ENCODE measurements at places on chromosomes 6 and 20.

- no peak for DNase-seq
Observed at GRCh38 chr20:35732644-35732982, 9.4 kb downstream of the RBM39 start.

GRCh38 chr6:106413016-106413415 is 52.5 kb downstream of the CRYBG1 start:
- no peak for DNase-seq

GRCh38 chr6:170048615-170049256 is 242.1 kb downstream of the DLL1 start:
- DNase-seq: no peak

DNA sequence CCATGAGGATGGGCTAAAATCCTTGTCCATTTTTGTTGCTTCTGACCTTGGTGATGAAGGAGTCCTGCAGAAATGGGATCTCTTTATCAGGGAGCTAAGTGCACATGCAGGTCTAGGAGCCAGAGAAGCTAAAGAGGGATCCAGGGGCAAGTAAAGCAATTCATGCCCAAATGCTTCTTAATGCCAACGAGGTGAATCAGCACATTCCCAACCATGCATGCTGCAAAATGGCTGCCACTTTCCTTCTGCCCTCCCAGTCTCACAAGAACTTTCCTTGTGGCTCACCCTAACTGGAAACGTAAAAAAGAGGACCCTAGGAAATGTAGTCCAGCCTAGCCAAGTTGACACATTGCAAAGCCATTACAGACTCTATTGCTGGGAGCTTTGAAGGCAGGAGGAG is 298.4 kb downstream of the MAFB start:
- no peak for DNase-seq

- DNase-seq: no peak
Observed at GRCh38 chr6:31860349-31860748, 2.3 kb downstream of the NEU1 start.

GRCh38 chr6:24287239-24287638 is 70.6 kb downstream of the DCDC2 start:
- no peak for DNase-seq

- DNase-seq: no peak
Observed at GRCh38 chr6:1856381-1856780, 246.7 kb downstream of the FOXC1 start.

DNA sequence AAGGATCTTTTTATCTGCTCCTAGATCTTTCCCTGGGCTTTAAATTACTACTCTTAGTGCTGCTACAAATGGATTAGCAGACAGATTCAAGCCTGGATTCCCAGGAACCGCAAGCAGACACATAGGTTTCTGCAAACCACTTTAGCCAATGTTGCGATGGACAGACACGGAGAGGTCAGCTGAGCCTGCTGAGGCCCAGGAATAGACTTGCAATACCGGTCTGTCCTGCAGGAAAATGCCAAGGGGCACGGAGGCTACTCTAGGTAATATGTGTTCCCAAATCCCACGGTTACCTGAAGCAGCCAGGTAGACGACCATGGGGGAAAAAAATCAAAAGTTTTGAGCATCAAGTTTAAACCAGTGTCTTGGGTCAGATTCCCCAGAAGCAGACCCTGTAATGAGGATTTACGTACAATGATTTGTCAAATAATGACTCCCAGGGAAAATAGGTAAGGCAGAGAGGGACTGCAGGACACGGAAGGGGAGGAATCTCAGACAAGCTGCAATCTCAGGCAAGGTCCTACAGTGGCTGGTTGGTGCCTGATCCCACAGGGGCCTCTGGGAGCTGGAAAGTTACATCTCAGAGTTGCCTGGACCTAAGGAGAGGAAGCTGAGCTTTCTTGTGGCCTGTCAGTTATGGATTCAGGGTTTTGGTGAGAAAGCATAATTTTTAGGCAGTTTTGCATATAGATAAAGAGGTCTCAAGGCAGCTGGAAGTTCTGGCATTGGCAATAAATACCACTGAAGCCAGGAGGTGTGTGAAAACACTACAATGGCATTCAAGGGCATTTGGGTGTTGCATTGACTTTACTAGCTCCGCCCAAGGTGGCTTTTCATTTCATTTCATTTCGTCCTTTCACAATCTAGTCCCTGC is 12.5 kb downstream of the OTOR start:
- no peak for DNase-seq

- DNase-seq: no peak
Observed at GRCh38 chr20:60050193-60050947, 92.1 kb downstream of the CDH26 start.

DNA sequence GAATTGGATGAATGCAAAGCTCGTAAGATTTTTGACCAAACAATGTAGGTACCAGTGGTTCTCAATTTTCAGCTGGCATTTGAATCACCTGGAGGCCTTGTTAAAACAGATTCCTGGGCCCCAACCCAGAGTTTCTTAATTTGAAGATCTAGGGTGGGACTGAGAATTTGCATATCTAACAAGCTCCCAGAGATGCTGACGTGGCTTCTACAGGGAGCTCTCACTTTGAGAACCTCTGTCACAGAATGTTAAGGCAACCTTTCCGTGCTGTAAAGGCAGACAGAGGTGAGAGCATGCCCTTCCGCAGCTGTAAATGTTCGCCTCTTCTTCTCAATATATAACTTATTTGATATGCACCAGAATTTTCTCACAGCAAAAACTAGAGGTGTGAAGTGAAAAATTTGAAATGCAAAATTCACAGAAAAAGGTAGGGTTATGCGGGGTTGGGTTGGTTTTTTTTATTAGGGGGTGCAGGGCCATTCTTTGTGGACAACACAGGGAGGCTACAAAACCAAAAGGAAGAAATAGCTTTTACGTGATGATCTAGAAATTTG is 69.4 kb downstream of the BMP2 start:
- DNase-seq: no peak

GRCh38 chr6:126015863-126016262 is 29.5 kb downstream of the TRMT11 start:
- no peak for DNase-seq

- DNase-seq: no peak
Observed at GRCh38 chr6:68087399-68088133, 547.5 kb upstream of the ADGRB3 start.

DNA sequence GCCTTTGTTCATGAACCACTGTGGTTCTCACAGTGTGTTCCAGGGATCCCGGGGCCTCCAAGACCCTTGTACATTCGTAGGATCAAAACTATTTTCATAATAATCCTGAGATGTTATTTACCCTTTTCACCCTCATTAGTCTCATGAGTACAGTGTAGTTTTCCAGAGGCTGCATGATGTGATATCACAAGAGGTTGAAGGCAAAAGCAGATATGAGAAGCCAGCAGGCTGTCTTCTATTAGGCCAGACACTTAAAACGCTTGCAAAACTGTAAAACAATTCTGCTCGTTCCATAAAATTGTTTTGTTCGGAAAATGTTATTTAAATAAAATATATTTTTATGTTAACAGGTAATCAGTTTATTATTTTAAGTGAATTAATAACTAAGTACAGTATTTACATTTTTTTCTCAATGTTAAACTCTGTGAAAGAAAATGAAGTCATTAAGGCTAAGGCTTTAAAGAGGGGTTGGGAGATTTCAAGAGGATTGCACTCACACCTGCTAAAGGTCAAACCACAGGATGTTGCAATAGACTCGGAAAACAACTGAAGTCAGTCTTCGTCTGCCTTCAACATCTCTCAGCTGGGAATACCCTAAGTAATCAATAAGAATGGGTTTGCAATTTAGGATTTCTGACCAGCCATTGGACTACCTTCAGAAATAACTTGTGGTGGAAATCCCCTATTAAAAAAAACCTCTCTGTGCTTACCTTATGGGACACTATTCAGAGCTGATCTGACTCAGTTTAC is 474.2 kb downstream of the KIF16B start:
- no peak for DNase-seq

GRCh38 chr6:14638435-14638905 is 520.9 kb downstream of the CD83 start:
- DNase-seq: no peak

GRCh38 chr6:118377711-118378414 is 170.2 kb upstream of the PLN start:
- DNase-seq: no peak

DNA sequence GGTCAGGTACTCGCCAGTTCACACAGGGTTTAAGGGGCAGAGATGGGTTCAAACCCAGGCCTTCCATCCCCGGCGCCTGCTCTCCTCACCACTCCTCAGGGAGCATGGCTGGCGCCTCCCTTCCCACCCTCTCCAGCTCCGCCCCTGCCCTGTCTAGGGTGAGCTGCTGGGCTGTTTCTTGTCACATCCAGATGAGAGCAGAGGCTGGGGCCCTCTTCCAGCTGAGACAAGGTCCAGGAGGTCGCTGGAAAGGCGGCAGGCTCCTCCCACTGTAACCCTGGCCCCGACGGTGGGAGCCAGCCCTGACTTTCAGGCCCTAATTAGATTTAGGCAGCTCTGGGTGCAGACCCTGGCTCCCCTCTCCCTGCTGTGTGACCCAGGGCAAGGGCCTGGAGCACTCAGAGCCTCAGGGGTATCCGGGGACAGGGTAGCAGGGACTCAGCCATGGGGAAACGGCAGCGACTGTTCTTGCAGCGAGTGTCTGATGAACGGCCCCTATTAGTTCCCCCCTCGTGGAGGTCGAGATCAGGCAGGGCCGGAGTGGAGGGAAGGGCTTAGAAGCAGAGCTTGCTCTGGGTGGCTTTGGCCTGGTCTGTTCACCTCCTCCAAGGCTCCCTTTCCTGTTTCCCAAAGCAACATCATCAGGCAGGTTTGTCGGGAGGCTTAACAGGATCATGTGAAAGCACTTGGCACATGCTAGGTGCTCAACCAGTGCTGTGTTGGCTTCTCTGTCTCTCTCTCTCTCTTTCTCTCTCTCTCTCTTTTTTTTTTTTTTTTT is 33.4 kb downstream of the SNAI1 start:
- DNase-seq: no peak

DNA sequence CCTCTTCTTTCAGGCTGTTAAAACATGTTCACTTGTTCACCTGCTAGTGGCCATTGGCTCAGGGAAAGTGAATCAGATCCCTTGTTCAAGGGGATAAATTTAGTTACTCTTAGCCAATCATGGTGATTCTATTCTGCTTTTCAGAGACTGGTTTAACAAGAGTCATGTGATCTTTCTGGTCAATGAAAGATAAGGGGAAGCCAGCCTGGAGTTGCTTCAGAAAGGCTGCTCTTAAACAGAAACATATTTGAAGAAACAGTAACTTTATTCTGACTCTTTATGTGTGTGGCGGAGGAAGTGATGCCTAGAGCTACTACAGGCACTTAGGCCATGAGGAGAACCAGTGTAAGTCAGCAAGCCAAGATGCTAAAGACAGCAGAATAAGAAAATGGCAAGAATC is 28.1 kb upstream of the AHI1 start:
- no peak for DNase-seq

DNA sequence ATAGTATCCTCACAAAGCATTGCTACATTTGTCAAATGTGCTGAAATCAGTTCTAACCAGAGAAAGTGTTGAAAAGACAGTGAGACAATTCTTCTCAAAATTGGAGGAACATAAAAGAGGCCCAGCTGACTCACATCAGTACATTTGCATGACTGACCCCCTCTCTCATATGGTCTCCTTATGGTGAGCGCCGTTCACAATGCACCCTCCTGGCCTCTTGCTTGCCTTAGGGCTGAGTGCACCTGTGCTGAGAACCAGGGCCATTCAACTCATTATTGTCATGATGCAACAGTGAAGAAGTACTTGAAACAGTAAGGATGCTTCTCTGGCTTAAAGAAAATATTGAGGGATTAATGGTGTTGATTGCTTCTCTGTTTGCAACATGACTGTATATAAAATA is 375.2 kb upstream of the AGPAT4 start:
- DNase-seq: no peak

DNA sequence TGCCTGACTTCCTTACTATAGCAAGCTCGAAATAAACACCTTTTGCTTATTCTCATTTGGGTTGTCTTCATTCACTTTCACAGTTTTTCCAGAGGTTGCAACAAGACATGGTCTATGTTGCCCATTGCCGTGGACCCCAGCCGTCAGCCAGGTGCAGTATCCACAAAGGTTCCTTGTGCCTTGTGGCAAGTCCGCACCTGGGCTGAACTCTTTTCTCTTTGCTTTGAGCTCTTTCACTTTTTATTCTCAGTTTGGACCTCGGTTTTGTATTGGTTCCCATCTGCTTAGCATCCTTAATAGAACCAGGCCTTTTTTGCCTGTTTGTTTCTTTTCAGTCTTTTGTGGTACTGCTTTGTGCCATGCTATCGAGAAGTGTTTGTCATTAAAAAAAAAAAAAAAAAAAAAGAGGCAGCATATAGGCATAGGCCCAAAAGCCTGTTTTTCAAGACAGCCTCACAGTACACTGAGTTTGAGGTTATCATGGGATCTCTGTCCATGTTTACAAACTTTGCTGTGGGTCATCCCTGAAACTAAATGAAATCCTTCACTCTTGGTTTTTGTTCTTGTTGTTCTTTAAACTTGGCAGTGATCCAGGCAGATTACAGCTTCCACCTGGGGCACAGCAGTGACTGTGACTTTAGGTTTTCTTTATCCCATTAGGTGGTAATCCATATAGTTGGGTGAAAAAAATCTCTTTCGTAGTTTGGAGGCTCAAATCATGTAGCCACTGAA is 33.3 kb downstream of the GSTA3 start:
- no peak for DNase-seq

GRCh38 chr6:44373051-44373450 is 14.5 kb upstream of the CDC5L start:
- DNase-seq: no peak

- no peak for DNase-seq
Observed at GRCh38 chr20:889932-890463, 26.1 kb downstream of the ANGPT4 start.

- DNase-seq: no peak
Observed at GRCh38 chr20:3447321-3447720, 23.5 kb upstream of the ATRN start.

DNA sequence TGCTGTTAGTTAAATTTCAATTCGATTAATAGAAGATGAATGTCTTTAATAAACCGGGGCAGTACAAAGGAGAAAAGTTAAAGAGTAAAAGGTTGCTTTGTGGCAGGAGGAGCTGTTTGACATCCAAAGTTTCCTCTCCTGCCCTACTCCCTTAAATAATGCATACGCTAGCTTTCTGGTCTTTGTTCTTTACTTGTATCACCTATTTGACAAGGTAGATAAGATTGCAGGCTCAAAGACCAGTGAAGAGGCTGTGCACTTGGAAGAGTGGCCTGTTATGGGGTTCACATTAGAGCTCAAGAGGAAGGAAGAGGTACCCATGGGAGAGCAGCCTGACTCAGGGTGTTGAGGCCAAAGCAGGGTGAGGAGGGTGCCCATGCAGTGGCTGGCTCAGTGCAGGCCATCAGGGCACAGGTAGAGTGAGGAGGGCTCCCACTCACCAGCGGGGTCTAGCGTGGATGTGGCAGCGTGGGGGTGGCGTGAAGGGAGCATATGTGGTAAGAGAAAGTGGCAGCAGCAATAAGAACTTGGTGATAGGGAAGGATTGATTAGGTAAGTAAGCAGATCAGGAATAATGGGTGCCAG is 29.3 kb upstream of the KLHL31 start:
- no peak for DNase-seq
